ENCODE measurements at places on chromosomes 12 and 14.

DNA sequence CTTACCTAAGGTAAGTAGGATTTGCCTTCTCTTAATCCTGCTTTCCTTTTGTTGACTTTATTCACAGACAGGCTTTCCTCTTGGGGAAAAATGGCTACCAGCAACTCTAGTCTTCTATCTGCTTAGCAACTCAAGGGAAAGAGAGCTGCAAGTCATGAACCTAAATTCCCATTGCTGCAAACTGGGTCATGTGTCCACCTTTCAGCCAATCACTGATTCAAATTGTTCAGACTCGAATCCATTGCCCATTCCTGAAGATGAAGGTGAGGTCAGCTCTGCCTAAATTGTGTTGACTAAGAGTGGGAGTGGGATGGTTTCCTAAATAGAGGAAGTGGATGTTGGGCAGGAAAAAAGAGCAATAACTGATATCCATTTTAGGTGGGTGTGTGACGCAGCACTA is 7.7 kb downstream of the FBXW8 start:
- DNase-seq = no peak

GRCh38 chr12:90390947-90391346 is 564.0 kb downstream of the CCER1 start:
- DNase-seq = no peak

DNA sequence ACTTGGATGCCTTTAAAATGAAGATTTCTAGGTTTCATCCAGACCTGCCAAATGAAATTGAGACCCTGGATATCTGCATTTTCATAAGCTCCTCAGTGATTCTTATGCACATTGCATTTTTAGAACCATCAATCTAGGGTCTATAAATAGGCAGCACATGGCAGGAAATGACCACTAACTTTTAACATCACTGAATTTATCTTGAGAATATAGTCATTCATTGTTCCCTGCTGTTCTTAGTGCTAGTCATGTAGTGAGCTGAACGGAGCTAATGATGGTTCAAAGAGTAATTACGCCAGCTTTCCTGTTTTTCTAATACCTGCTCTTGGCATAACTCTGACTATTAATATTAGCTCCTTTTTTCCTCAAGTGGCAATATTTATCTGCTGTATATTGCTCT is 91.6 kb downstream of the TPH2 start:
- DNase-seq = no peak

GRCh38 chr14:60309867-60310552 is 61.0 kb downstream of the PPM1A start:
- peak; percentile 18 for DNase-seq

- DNase-seq = no peak
Observed at GRCh38 chr12:33944703-33945437, 77.4 kb upstream of the ALG10 start.

DNA sequence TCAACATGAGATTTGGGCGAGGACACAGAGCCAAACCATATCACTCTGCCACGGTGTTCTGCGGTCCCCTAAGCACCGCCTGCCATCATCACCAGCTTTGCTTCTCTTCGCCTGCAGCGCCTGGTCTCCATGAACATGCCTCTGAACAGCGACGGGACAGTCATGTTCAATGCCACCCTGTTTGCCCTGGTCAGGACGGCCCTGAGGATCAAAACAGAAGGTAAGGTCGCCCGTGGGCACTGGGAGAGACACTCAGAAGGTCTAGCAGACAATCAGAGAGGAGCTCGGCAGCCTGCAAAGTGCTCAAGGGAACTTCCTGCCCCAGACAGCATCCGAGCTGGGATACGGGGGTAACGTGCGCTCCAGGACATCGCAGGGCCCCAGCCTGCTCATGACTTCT is 126.0 kb upstream of the FKBP4 start:
- no peak for DNase-seq

- no peak for DNase-seq
Observed at GRCh38 chr12:67667276-67668073, 18.9 kb downstream of the DYRK2 start.

- DNase-seq = no peak
Observed at GRCh38 chr14:104528496-104528895, 51.1 kb upstream of the C14orf180 start.

DNA sequence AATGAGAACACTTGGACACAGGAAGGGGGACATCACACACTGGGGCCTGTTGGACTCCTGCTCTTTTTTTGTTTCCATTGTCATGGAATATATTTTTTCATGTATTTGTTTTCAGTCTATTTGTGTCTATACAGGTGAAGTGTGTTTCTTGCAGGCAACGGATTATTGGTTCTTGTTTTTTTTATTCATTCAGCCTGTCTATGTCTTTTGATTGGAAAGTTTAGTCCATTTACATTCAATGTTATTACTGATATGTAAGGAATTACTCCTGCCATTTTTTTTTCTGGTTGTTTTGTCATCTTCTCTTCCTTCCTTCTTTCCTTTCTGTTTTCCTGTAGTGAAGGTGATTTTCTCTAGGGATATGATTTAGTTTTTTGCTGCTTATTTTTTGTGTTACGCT is 18.0 kb upstream of the PTPRO start:
- no peak for DNase-seq

DNA sequence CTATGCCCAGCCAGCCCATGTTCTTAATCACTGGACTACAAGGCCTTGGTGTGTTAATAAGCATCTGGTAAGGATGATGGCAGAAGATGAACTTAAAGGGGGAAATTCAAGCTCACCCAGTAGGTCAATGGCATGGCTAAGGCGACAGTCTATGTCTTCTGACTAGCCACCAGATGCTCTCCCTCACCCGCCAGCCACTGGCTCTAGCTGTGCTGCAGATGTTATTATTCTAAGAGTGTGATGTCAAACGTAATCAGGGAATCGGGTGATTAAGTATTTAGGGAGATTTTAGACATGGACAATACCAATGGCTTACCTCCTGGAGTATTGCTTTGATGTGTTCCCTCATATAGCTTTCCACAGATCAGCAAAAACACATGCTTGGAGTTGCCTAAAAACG is 39.2 kb upstream of the MAX start:
- no peak for DNase-seq
